ENCODE measurements at places on chromosomes 6 and 20.

DNA sequence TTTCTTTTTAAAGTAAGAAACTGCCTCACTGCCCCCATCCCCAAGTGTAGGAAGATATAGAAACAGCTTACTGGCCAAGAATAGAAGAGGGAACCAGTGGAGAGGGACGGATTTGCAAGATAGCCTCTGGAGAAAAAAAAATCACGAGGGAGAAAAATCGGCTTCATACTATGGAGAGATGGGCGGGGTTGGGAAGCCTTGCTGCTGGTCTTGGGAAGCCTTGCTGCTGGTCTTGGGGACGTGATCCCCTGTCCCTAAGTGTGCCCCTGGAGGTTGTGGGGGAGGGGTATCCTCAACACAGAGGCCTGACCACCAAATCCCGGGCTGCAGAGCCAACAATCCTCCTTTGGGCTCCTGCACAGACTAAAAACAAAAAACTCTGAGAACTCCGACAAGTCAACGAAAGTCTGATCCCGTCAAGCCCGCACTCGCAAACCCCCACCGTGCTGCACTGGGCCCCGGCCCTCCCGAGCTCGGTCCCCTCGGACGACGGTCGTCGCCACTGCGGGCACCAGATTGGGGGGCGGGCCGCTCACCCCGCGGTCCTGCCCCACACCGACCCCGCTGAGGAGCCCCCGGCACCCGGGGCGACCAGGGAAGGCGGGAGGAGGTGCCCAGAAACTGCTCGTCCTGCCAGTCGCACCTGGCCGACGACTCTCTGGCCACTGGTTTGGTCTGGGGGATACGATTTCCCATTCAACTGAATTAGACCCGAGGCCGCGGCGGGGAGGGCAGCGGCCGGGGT, 750 bp downstream of the MAP7 start:
- peak; percentile 23 for DNase-seq

DNA sequence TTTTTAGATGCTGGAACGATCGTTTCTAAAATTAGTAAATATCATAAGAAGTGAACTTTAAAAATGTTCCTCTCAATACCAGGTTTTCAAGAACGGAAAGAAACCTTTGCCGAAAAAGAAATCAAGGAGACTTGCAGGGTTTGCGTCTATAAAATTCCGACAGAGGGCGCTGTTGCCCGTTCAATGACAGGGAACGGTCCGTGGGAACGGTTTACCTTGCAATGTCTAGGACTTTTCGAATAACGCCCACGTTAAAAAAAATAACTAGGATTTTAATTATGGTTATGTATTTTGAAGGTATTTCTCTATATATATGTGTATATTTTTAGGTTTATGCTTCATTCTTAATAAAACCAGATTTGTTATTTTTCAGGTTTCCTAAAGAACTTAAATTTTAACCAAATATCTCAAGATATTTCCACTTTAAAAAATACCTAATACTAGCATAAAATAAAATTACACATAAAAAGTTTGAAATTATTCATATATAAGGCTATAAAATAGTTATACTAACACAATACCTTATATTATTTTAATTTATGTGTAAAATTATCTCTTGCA, 2.5 kb upstream of the TFAP2B start:
- DNase-seq = peak; percentile 85

GRCh38 chr6:63630466-63630865, 5.1 kb upstream of the PHF3 start:
- DNase-seq = no peak

DNA sequence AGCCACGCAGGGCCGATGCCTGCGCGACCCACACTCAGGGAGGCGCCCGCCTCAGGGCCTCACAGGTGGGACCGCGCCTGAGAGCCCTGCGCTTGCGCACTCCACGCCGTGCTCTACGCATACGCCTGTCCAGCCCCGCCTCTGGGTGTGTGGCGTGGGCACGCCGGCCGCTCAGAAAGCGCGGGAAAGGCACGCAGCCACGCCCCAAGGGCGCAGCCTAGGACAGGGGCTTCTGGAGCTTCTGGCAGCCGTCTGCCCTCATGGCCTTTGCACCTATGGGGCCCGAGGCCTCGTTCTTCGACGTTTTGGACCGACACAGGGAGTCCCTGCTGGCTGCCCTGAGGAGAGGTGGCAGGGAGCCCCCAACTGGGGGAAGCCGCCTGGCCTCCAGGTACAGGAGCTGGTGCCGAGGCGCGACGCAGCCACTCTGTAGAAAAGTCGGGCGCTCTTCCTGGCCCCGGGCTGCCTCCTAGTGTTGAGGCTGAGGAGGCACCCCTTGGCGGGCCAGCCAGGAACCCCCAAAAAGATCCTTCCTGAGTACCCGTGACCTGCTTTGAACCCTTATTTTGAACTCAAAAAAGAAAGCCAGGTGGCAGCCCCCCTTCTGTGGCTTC, at the start of gene SPO11:
Gene SPO11 (plus strand): TSS at position 196 of the 614 bp plus-strand sequence. CDS start 65 bp downstream, at position 261.
- DNase-seq = no peak

- DNase-seq = no peak
Observed at GRCh38 chr6:140011537-140011936, 637.1 kb upstream of the CITED2 start.

GRCh38 chr20:37357481-37358365, 11.8 kb downstream of the SRC start:
- no peak for DNase-seq

DNA sequence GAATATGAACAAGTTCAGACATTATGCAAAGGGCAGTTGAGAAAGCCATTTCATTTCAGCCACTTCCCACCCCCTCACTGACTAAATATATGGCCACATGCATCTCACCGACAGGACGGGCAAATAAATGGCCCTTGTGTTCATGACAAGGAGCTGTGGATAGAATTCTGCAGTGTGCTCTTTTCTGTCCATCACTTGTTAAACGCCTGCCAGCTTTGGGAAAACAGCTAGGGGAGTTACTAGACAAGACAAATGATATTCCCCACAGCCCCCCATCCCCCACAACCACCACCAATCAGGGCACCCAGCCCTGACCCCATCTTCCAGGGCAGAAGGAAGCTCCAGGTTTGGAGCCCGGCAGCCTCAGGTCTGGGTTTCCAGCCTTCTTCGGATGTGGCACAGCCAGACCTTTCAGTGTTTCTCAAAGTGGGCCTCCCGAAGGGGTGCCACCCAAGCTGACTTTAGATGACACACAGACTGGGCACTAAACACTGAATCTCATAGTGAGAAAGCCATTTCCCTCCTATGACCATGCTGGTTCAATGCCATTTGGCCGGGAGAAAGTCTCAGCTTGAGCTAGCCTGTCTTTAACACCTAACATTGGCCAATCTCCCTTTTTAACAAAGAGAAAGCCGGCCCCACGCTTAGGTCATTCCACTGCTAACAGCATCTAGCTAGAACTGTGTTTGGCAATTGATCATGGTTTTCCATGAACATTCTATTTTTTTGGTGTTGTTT, 4.0 kb upstream of the RIPOR3 start:
- DNase-seq = no peak

Data from T47D (cell line).